Fibroblast of the aortic adventitia (primary cell): ENCODE measurements at places on chromosomes 4 and X.

DNA sequence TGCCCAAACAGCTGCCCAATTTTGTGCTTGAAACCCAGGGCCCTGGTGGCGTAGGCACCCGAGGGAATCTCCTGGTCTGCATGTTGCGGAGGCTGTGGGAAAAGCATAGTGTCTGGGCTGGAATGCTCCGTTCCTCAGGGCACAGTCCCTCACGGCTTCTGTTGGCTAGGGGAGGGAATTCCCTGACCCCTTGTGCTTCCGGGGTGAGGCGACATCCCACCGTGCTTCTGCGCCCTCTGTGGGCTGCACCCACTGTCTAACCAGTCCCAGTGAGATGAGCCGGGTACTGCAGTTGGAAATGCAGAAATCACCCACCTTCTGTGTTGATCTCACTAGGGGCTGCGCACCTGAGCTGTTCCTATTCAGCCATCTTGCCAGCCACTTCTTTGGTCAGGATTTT, 399.4 kb upstream of the FTHL17 start:
- DNase-seq: no peak

DNA sequence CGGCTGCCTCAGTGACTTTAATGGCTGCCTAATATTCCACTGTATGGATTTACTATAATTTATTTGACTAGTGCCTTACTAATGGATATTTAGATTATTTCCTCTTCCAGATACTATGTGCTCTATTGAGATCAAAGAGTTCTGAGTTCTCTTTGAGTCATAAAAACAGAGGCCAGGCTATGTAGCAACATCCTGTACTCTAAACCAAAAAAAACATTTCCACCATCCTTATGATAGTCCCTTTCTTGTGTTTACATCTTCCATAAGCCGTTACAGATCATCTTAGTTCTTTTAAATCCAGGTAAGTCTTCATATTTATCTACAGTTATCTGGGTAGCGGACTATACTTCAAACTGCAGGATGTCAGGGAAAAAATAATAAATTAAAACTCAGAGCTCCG, 56.6 kb upstream of the TMEM184C start:
- DNase-seq: peak; percentile 74

GRCh38 chr4:134677209-134677814, 475.7 kb upstream of the PABPC4L start:
- no peak for DNase-seq

GRCh38 chrX:103175944-103176753, 38.8 kb upstream of the BEX4 start:
- peak; percentile 62 for DNase-seq

DNA sequence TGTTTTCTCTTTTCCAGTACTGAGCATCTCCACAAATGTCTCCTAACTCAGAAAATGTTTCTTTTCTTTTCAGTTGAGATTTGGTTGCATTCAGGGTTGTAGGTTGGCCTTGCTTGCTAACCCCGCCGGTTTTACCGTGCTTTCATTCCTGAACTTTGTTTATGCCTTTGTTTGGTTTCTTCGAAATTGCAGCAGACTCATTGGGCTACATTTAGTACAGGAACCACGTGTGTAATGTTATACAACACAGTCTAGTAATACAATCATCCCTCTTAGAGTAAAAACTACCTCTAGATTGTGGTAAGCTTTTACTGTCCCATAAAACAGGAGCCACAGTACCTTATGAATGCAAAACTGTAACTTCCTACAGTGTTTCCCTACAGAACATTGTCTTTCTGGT, 57.9 kb downstream of the CCKAR start:
- DNase-seq: no peak
